A549 treated with GW870086 at 1 μM for 4 hours (cell line): ENCODE measurements at places on chromosomes 6 and 20. TPM values are rescaled to one million over a fixed set of nuclear protein-coding genes. Genes with fewer than 3 reads are reported as not detected.

The NOX3 gene
- total RNA-seq, result not detected in 5 replicates

The KCNS1 gene
- not detected in 5 replicates for total RNA-seq

The HDGFL1 gene
- total RNA-seq, result not detected in 5 replicates

The CLPSL2 gene
- 0.79 to 2.0 TPM (median 1.3 TPM) in 4 of 5 replicates, not detected in the other for total RNA-seq

The TREM1 gene
- 0.22 to 0.48 TPM (median 0.32 TPM) in 4 of 5 replicates, not detected in the other for total RNA-seq

The HCK gene
- total RNA-seq, result 0.06 to 0.18 TPM (median 0.14 TPM) in 5 replicates

The DUSP15 gene
- total RNA-seq, result 0.66 to 1.6 TPM (median 1.0 TPM) in 5 replicates

The DEFB114 gene
- not detected in 5 replicates for total RNA-seq

The GABBR1 gene
- total RNA-seq, result 2.8 to 5.7 TPM (median 5.1 TPM) in 5 replicates

The DLK2 gene
- total RNA-seq, result 5.1 to 7.8 TPM (median 6.8 TPM) in 5 replicates

The SLC44A4 gene
- total RNA-seq, result 0.05 to 0.21 TPM in 2 of 5 replicates, not detected in the others

The SYNDIG1 gene
- total RNA-seq, result 1.4 to 2.8 TPM (median 2.1 TPM) in 5 replicates

The EYA2 gene
- total RNA-seq, result 1.7 to 2.7 TPM (median 2.4 TPM) in 5 replicates

The SLC22A1 gene
- 1.1 to 2.8 TPM (median 1.7 TPM) in 5 replicates for total RNA-seq

The TSPO2 gene
- not detected in 5 replicates for total RNA-seq

The BHLHE23 gene
- total RNA-seq, result not detected in 5 replicates

The GZF1 gene
- total RNA-seq, result 8.7 to 12.0 TPM (median 9.8 TPM) in 5 replicates

The NKX2-2 gene
- not detected in 5 replicates for total RNA-seq

The ORC3 gene
- 15.2 to 17.8 TPM (median 17.2 TPM) in 5 replicates for total RNA-seq

The FAM209B gene
- total RNA-seq, result 0.21 to 0.72 TPM (median 0.48 TPM) in 5 replicates

The CAPN11 gene
- 0.09 TPM in 1 of 5 replicates, not detected in the others for total RNA-seq

The UBD gene
- total RNA-seq, result 0.44 to 0.95 TPM (median 0.61 TPM) in 5 replicates

The SRMS gene
- 0.10 to 0.15 TPM in 2 of 5 replicates, not detected in the others for total RNA-seq

The TAAR2 gene
- not detected in 5 replicates for total RNA-seq

The XKR7 gene
- 0.01 TPM in 1 of 5 replicates, not detected in the others for total RNA-seq

The PACSIN1 gene
- total RNA-seq, result 0.03 to 0.08 TPM (median 0.03 TPM) in 3 of 5 replicates, not detected in the others

The BLOC1S5 gene
- 4.6 to 9.2 TPM (median 8.2 TPM) in 5 replicates for total RNA-seq

The ACOT13 gene
- 15.5 to 29.3 TPM (median 27.7 TPM) in 5 replicates for total RNA-seq

The TRIM31 gene
- total RNA-seq, result 0.33 to 1.4 TPM (median 0.83 TPM) in 5 replicates

The FOXF2 gene
- total RNA-seq, result 17.4 to 22.0 TPM (median 21.4 TPM) in 5 replicates

The C4A gene
- total RNA-seq, result 0.87 to 1.7 TPM (median 0.93 TPM) in 5 replicates

The ERVFRD-1 gene
- not detected in 5 replicates for total RNA-seq

The KCNK15 gene
- 0.32 to 0.75 TPM (median 0.60 TPM) in 5 replicates for total RNA-seq

The RNF182 gene
- 3.5 to 5.1 TPM (median 4.2 TPM) in 5 replicates for total RNA-seq

The FRMD1 gene
- 0.02 to 0.05 TPM (median 0.05 TPM) in 4 of 5 replicates, not detected in the other for total RNA-seq

The ARFGAP1 gene
- 48.8 to 68.2 TPM (median 67.3 TPM) in 5 replicates for total RNA-seq

The PLAGL2 gene
- 12.8 to 14.2 TPM (median 13.6 TPM) in 5 replicates for total RNA-seq

The MUC21 gene
- not detected in 5 replicates for total RNA-seq

The SPTLC3 gene
- total RNA-seq, result 0.06 to 0.21 TPM (median 0.09 TPM) in 3 of 5 replicates, not detected in the others

The OR11A1 gene
- not detected in 5 replicates for total RNA-seq

The SUMO4 gene
- total RNA-seq, result not detected in 5 replicates

The ADTRP gene
- total RNA-seq, result 0.38 to 0.71 TPM (median 0.58 TPM) in 4 of 5 replicates, not detected in the other
